ENCODE measurements at places on chromosomes 4 and X.

- peak; percentile 3 for DNase-seq
These were observed 95.7 kb downstream of the NPNT start for GRCh38 chr4:105990933-105991332.

DNA sequence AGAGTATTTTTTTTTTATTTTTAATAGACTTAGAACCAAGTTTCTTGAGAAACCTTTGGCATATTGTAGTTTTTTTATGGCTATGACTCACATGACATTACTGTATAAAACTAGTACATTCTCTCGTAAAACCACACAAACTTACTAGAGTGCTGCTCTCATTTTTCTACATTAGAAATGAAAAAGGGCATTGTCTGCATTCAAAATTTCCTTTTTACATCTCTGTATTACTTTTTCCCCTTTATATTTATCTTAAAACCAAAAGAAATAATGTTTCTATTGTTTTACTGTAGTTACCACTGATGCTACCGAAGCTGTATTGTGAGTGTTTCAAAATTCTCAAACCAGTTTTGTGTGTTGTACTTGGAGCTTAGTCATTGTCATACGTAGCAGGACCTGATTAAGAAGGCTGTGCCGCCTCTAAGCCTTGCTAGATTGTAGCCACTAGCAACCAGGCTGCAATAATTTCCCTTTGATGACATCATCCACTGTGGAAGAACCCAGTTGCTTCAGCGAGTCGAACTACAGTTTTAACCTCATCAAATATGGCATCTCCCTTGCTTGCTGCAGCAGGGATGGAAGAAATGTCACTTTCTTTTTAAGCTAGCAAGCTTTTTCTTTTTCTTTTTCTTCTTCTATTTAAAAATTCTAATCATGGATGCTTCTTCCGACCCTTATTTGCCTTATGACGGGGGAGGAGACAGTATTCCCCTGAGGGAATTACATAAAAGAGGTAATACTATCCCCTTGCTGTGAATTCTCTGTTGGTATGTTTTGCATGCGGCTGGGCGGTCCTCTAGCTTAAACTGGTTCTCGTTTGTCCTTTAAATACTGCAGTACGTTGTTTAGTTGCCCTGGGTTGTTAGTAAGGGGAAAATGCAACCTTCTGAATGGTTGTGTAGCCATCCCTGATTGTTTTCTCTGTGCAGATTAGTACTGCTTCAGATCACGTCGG is 39.6 kb downstream of the CLCN3 start:
- DNase-seq, result peak; percentile 72

DNA sequence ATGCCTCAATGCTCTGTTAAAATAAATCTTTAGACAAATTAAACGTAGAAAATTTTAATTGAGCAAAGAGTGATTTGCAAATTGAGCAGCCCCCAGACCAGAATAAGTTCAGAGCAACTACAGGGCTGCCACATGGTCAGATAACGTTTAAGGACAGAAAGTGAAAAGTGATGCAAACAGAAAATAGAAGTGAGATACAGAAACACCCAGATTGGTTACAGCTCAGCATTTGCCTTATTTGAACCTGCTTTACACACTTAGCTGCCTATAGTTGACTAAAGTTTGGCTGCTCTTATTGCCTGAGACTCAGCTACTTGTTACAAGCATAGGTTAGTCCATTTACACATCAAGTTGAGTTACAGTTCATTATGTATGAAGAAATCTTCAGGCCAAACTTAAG is 1800.8 kb upstream of the PCDH10 start:
- no peak for DNase-seq

- no peak for DNase-seq
These were observed 28.0 kb downstream of the PDHA2 start for GRCh38 chr4:95867919-95868318.

GRCh38 chr4:168097161-168097560 is 4.8 kb downstream of the ANXA10 start:
- no peak for DNase-seq

DNA sequence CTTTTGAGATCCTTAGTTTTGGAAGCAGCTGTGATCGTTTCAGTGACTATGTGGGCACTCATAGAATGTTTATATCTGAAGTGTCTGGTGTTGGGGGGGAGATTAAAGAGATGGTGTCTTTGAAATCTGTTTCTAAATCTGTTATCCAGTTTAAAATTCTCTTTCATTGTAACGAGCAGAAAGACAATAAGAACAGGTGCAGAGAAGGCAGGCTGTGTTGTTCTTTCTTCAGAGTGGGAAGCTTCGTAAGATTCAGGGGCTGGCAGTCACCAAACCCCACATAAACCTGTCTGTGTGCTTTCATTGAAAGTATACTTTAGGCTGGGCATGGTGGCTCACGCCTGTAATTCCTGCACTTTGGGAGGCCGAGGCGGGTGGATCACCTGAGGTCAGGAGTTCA is 16.3 kb upstream of the DHRSX start:
- no peak for DNase-seq

GRCh38 chr4:37976991-37977470 is 16.8 kb downstream of the PTTG2 start:
- DNase-seq, result peak; percentile 79

- DNase-seq, result peak; percentile 22
These were observed 196.4 kb upstream of the MAGEB18 start for GRCh38 chrX:25941559-25942250.

- no peak for DNase-seq
These were observed 45.8 kb downstream of the TACR3 start for GRCh38 chr4:103673983-103674382.

DNA sequence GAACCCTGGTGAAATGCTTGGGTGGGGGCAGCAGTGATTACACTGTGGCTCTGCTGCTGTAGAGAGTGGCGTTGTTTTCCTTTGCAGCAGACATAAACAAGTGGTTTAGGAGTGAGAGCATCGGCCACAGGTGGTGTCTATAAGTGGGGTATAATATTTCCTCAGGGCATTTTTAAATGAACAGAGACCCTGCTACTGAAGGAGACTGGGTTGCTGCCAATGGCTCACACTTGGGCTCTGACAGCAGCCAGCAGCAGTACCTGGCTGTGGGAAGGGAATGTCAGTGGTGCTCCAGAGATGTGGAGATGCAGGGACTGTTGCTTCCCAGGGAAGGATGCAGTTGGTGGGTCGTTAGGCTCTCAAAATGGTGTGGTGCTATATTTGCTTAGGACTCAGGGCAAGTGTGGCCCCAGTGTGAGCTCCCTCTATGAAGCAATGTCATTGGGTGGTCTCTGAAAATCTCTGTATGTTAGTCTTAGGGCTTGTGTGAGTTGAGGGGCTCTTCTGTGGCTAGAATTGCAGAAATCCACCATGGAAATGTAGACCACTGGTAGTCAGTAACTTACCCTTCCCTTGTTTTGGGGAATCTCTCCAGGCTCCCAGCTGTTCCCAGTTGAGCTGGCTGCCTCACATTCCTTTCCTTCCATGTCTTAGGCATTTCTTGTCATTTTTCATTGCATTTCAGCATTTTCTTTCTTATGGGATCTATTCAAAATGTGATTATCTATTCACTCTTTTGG is 1023.0 kb upstream of the GRID2 start:
- DNase-seq, result no peak

- peak; percentile 44 for DNase-seq
These were observed at the start of gene TLL1 for GRCh38 chr4:165872461-165873297. TSS of gene TLL1 (plus strand) at chr4:165873237. CDS start at chr4:165873905, 668 bp downstream.

DNA sequence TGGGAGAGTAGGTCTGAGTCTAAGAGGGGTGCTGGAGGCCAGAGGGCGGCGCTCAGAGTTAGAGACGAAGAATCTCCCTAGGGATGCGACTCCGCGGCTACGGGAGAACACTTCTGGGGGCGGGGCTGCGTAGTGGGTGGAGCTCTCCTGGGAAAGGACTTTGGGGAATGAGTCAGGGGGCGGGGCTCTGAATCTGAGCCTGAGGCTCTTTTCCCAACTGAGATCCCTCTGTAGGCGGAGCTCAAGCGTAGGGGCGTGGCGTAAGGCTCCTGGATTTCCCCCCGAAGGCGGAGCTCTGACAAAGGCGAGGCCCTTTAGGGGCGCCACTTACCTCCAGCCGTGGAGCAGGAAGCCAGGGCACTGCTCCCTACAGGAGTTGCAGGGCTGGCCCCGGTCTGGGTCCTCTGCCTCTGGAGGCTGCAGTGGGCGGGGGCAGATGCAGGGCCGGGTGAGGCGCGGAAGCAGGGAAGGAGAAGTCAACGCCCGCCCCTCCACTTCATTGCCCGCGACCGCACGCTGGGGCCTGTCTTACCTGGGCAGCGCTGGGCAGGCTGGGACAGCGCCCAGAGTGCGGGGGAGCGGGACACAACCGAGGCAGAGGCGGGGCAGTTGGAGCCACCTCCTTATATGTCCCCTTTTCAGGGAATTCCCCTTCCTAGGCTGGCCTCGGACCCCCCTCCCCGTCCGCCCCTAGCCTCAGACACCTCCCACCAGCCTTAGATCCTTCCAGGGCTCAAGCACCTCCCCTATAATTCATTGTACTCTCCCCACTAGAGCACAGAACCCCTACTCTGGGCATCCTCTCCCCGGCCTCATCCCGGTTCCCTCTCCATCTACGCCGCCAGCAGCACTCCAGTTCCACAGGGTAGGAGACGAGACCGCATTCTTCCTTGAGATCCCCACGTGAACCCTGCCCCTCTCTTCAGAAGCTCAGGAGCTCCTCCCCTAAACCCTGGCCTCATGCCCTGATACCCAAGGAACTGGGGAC is 1.6 kb downstream of the PRICKLE3 start:
- DNase-seq, result peak; percentile 92

DNA sequence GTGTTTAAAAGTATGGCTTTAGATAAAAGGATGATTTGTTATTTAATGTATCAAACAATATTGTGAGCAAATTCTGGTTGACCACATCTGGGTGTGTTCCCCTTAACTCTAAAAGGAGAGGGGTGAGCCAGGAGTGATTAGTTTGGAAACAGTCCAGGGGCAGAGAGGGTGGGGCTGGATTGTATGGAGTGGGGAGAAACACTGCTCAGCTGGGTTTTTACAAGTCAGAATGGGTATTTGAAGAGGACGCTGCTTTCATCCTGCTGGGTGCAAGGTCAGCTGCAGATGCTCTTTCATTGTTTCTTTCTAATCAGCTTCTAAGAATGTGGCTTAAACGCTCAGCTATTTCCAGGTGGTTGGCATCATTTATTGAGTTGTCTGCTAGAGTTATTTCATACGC is 82.8 kb upstream of the LIMCH1 start:
- DNase-seq, result peak; percentile 39

GRCh38 chrX:40061871-40062524 is 35.8 kb downstream of the BCOR start:
- DNase-seq, result no peak

- DNase-seq, result no peak
These were observed 756 bp downstream of the PABPC5 start for GRCh38 chrX:91435395-91435794.

- DNase-seq, result no peak
These were observed 51.7 kb downstream of the FAM53A start for GRCh38 chr4:1632109-1633104.

DNA sequence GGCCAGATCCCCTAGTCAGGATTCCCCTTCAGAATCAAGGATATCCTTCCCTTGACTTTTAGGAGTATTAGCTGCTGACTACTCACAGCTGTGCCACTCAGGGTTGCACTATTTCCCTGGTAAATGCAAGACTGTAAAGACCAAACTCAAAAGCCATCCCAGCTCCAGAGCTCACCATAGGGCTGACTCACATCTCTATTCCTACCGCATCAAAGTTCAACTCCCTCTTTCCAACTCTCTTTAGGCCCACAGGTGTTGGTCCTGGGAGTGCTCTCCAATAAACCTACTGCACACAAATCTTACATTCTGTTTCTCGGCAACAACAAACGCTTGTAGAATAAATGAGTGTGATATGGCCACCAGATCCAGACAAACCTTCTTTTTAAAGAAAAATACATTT is 109.6 kb downstream of the PPP3CA start:
- no peak for DNase-seq

GRCh38 chr4:131248314-131248713 is 1900.8 kb upstream of the PCDH10 start:
- no peak for DNase-seq

DNA sequence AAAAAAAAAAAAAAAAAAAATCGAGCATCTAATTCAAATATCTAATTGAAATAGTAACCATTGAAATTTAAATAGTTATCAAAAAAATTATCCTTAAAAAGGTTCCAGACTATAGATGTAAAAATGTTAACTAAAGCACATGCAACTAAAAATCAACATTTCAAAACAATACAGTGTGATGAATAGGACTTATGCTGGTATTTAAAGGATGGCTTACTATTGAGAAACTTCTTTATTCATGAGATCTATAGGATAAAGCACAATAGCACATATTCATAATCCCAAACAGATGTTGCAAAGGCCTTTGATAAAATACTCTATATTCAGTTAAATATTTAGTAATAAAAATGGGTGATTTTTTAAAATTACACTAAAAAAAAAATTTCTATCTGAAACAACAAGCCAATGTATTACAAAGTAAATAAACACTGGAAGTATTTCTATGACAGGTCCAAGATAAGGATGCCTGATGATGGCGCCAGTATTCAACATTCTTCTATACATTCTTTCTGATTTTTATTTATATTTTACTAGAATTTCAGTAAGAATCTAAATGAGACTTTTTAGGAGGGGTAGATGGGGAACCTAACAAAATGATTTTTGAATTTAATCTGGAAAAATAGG is 26.3 kb downstream of the DCLK2 start:
- DNase-seq, result no peak

GRCh38 chr4:165058666-165059065 is 5.0 kb downstream of the TRIM75 start:
- no peak for DNase-seq

- peak; percentile 31 for DNase-seq
These were observed 24.2 kb upstream of the VSIG1 start for GRCh38 chrX:108020631-108021030.

DNA sequence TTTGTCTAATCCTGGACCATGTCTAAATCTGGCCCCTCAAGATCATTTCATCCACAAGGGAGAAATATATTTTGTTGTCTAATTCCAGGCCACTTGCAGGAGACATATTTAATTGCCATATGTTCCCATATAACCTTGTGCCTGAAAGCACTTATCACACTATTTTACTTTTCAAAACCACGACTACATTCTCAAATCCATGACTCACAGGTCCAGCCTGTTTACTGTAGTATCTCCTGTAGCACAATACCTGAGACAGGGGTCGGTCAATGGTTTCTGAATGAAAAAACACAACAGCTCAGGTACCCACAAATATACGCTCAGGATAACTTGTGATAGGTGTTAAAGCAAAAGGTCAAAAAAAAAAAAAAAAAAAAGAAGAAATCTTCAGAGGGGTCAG is 60.9 kb downstream of the SEC24D start:
- no peak for DNase-seq
